Anterior cingulate cortex (tissue), 58 donors: ENCODE measurements at places on chromosomes 12 and 14.

- DNase-seq = no peak
Observed at GRCh38 chr14:63654936-63655335, 13.3 kb upstream of the WDR89 start.

DNA sequence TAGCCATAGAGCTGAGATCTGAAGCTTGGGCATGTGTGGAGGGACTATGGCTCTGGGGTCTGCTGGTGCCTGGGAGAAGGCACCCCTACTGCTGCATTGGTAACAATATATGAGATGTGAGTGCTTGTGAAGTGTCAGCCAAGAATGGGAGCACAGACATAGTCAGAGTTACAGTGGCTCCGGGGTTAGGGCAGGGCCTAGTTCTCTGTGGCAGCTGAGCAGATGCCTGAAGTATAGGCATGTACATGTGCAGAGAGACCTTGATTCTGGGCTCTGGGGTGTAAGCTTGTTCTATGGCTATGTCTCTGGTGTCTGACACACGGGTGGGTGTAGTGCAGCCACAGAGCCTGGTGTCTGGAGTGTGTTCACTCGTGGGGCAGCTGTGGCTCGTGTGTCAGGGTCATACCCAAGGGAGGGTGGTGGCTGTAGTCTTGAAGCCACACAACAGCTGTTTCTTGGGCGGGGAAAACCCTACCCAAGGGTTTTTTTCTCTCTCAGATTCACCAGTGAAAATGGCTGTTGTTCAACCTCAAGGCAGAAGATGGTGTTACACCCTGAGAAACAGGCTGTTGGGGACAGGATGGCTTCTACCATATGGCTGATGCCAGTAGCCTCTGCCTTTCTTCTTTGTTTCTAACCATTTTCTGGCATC, 11.9 kb upstream of the TCL1A start:
- no peak for DNase-seq

DNA sequence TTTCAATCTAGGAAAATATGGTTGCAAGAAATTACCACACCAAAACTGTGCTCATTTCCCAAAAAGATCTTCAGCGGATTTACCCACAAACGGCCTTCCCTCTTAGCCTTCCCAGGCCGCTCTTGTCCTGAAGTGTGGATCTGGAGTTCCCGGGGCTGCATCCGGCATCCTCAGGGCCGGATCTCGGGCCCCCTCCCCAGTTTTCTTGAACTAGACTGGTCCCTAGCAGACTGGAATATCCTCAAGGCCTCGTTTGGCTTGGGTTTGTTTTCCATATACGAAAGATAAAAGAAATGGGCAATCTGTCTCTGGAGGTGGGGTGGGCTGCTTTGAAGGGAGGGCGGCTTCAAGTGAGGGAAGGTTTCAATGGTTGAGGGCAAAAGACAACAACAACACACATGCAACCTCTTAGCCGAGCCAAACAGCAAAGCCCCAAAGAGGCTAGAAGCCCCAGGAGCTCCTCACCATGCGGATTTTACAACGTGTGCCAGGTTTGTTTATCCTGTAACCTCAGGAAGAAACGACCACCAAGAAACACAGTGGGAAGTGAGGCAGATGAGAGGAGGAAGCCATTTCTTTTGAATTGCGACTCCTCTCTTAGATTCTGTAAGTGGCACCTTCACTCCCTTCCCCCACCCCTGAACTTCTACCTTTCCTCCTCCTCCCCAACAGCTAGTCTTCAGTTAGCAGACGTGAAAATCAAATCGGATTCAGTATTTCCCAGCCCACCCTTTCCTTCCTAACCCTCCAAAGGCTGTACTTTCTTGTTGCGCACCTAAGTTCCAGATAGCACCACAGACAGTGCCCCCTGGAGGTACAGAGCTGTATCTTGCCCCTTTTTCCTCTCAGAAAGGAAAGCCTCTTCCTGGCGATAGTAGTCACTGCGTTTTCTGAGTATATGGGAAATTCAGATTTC, 2.6 kb downstream of the MYF6 start:
- DNase-seq = no peak

GRCh38 chr12:87150969-87151662, 878.1 kb downstream of the C12orf50 start:
- no peak for DNase-seq

GRCh38 chr12:57815177-57816000, 3.1 kb downstream of the AVIL start:
- DNase-seq = no peak

GRCh38 chr12:12626471-12626870, 14.8 kb downstream of the CREBL2 start:
- no peak for DNase-seq

DNA sequence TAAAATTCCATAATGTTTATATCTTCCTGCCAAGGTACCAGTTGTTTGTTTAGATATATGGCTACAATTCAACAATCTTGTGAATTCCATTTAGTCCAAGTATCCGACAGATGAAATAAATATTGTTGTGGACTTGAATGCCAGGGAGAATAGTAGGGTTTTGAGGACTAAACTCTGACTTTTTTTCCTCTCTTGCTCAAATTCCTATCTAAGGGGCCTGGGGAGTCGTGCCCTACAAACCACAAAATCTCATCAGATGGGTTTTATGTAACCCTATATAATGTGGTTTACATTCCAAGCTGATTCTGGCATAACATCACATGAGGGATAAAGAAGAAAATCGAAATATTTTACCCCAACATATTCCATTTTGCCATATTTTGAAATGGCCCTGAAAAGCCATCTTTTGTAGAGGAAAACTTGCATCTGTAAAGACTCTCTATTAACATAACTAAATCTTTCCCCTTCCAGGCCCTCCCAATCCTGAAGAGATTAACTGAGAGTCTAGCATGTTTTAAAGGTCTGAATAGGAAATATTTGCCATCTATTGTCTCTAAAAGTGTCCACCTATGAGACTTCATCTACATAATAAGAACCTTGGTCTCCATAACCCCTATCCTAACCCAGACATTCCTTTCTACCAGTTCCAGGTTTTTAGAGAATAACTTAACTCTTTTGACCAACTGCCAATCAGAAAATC, 184.7 kb upstream of the KITLG start:
- DNase-seq = no peak

- no peak for DNase-seq
Observed at GRCh38 chr12:49956663-49957569, 4.8 kb upstream of the AQP5 start.

GRCh38 chr14:50106178-50106577, 10.2 kb downstream of the VCPKMT start:
- no peak for DNase-seq

DNA sequence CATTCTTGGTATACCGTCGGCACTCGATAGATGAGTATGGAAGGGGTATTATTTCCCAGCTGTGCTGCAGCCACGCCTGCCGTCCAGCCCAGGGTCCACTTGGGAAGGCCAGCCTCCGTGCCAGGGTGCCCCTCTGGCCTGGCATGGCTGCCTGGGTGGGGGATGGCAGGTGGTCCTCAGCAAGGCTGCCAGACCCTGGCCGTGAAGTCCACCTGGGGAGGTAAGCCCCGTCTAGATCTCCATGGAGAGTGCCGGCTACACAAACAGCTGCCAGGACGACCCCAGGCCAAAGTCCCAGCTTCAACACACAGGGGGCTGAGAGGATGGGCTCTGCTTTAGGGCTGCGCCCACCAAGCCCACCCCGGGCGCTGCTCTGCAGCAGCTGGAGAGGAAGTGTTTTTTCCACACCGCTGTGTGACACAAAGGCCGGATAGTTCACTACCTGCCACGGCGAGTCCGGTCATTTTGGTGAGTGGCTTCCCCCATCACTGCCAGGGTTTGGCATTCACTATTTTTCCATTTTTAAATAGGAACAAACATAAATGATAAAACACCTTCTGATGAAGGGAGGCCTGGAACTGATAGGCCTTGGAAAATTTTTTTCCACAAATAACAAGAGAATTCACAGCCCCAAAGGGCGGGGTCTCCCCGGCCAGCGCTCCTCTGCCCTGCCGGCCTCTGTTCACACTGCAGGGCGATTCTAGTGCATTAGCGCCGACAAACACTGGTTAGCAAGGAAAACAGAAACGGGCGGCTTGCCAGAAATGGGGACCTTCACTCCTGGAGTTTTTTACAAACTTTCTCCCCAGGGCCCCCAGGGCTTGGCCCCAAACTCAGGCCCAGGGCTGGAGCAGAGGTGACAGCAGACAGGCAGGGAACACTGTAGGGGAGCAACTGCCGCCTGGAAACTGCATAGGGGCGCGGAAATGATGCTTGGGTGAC, 161.5 kb downstream of the CALM1 start:
- no peak for DNase-seq
